ENCODE measurements at places on chromosomes 1 and 21.

GRCh38 chr1:94538243-94538827, 3.2 kb downstream of the F3 start:
- DNase-seq = no peak

GRCh38 chr21:36113647-36114428, 21.0 kb upstream of the CBR3 start:
- DNase-seq = no peak

- DNase-seq = no peak
These were observed 4.8 kb upstream of the RPE65 start for GRCh38 chr1:68454534-68454933.

- no peak for DNase-seq
These were observed 75.1 kb downstream of the UCHL5 start for GRCh38 chr1:192984080-192984479.

DNA sequence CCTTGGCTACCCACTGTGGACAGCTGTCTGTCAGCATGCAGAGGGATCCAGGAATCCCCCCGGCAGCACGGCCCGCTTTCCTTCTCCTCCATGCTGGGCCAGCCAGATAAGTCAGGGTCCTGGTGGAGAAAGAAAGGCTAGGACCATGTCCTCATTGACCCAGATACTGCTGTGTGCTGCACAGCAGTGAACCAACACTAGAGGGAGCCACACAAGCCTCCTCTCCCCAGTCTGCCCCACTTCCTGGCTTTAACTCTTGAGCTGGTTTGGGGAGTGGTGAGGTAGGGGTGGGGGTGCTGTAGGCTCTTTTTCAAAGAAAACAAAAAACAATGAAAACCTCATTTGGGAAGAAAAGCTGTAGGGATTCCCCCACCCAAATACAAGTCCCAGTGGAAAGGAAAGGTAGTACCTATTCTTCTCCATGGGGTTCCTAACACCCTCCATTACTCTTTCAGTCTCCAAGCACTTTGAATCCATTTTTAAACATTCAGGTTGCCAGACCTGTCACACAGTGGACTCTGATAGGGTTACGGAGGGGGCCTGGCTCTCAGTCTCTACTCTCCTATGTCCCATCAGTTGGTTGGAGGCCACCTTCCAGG, 84.9 kb upstream of the CD1D start:
- no peak for DNase-seq

DNA sequence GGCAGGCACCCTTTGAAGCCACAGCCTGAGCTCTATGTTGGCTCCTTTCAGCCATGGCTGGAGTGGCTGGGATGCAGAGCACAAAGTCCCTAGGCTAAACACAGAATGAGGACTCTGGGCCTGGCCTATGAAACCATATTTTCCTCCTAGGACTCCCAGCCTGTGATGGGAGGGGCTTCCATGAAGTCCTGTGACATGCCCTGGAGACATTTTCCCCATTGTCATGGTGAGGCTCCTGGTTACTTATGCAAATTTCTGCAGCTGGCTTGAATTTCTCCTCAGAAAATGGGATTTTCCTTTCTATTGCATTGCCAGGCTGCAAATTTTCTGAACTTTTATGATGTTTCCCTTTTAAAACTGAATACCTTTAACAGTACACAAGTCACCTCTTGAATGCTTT, 61.3 kb downstream of the VCAM1 start:
- DNase-seq = no peak

- DNase-seq = no peak
These were observed 302.7 kb downstream of the DUSP10 start for GRCh38 chr1:221439008-221439746.

GRCh38 chr1:182299728-182300616, 91.6 kb downstream of the GLUL start:
- no peak for DNase-seq

- no peak for DNase-seq
These were observed 13.6 kb downstream of the YTHDF2 start for GRCh38 chr1:28750330-28750729.

DNA sequence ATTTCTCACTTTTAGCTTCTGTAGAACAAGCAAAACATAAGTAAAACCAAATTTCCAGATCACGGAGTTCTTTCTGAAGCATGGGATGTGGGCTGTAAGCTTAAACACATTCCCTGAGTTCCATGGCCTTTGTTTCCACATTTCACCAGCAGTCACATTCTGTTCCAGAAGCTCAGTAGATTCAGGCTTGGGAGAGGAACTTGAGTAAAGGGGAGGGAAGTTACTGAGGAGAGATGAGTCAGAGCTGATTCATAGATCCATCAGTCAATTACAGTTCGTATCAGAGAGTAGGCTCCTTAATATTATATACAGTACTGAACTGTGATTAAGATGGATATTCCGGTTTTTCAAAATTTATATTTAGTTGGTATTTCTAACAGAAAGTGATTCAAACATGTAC, 614.3 kb downstream of the NCAM2 start:
- DNase-seq = no peak

DNA sequence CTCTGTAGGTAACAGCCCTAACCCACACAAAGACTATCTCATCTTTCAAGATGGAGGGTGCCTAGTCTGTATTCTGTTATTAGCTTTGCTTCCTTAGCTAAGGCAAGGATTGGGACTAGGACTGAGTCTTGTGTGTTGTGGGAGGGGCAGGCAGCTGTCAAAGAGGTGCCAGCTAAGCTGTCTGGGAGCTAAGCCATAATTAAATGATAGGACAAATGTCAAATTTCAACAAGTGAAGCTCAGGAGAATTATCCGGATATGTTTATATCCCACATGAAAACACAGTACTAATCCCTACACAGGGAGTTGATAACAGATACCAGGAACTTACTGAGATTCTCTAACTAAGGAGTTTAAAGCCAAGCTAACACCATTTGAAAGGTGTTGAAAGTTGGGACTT, 70.5 kb upstream of the NGF start:
- no peak for DNase-seq

- no peak for DNase-seq
These were observed 84.4 kb upstream of the JAK1 start for GRCh38 chr1:65050735-65051134.

GRCh38 chr1:96513136-96513535, 208.4 kb upstream of the PTBP2 start:
- DNase-seq = no peak

DNA sequence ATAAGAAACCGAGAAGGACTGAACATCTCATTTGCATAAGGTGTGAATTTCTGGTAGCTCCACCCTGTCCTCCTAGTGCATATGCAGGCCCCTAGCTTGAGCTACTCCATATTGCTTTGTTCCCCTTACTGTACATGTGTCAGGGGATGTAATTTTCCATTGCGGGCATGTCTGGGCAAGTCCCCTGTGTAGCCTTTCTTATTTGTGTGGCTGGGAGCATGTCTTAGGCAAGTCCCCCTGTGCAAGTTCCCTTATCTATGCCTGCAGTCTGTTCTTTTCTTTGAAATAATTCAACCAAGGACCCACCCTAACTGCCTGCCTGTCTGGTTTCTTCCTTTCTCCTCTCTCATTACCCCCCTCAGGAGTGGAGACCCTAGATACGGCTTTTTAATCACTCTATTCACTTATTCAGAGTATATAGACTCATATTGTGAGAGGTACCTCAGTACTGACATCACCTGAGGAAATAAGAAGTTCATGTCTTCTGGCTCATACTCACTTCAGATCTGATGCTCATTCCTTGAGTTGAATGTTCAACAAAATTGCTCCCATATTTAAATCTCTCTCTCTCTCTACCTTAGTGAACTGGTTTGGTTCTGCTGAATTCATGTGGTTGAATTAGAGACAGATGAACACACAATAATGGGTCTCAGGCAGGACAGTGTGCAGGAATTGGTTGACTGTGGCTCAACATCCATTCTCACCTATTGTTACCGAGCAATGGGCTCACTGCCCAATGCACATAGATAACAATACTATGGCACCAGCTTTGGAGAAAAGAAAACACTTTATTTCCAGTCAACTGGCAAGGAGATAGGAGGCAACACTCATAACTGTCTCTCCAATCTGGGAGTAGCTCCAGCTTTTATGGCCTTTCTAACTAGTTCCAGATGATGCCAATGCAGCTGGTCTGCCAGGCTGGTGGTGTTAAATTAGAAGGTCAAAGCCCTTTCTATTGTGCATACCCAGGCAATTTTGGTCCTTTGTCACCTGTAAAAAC, 27.9 kb upstream of the NPL start:
- DNase-seq = no peak

DNA sequence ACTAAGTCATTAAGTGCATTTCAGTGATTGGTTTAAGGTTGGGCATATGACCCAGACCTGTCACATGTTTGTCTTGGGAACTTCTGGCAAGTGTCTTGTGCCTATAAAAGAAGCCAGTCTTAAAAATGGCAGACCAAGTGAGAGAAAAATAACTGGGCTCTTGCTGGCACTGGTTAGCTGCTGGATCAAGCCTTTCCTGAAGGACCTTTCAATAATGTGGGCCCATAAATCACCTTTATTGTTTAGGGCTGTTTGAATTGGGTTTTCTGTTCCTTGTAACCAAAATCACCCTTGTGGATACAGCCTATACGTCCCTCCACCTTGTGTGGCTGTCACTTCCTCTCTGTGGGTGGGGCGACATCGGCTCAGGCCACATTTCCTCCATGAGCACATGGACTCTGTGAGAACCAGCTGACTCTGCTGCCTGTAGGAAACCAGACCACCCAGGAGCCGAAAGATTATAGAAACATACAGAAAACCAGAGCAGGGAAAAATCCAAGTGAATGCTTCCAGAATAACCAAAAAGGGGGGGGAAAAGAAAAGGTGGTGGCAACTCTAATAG, 25.6 kb upstream of the WNT4 start:
- no peak for DNase-seq

GRCh38 chr1:186653312-186653711, 26.9 kb downstream of the PTGS2 start:
- DNase-seq = no peak

GRCh38 chr1:181504399-181504842, 21.1 kb downstream of the CACNA1E start:
- no peak for DNase-seq

GRCh38 chr1:36349241-36349671, 25.8 kb upstream of the EVA1B start:
- no peak for DNase-seq

DNA sequence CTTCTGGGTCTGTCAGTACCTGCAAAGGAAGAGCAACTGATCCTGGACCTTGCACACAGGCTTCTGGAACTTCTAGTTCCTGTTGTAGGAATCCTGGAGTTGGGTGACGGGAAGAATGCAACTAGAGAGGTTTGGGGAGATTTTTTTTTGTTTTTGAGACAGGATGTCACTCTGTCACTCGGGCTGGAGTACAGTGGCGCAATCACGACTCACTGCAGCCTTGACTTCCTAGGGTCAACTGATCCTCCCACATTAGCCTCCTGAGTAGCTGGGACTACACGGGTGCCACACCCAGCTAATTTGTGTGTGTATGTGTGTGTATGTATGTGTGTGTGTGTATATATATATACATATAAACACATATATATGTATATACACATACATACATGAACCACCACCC, 18.8 kb downstream of the ENTREP3 start:
- no peak for DNase-seq

- DNase-seq = no peak
These were observed 814 bp downstream of the MTARC2 start for GRCh38 chr1:220748936-220749335.

DNA sequence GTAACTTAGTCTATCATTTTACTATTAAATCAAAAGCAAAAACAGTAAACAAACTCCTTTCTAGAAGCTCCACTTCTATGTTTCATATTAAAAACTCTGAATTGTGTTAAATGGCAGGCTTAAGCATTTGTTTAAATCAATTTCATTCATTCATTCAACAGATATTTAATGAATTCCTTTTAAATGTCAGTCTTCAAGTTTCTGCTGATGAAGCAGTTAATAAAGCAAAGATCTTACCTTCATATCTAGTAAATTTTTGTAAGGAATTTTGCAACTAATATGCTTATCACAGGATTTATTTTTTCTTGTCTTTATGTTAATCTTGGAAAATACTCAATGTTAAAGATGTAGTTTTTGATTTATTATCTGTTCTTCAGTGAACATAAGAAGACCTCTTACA, 54.1 kb upstream of the RGS18 start:
- no peak for DNase-seq

GRCh38 chr1:166947398-166948043, 27.8 kb downstream of the ILDR2 start:
- DNase-seq = no peak

DNA sequence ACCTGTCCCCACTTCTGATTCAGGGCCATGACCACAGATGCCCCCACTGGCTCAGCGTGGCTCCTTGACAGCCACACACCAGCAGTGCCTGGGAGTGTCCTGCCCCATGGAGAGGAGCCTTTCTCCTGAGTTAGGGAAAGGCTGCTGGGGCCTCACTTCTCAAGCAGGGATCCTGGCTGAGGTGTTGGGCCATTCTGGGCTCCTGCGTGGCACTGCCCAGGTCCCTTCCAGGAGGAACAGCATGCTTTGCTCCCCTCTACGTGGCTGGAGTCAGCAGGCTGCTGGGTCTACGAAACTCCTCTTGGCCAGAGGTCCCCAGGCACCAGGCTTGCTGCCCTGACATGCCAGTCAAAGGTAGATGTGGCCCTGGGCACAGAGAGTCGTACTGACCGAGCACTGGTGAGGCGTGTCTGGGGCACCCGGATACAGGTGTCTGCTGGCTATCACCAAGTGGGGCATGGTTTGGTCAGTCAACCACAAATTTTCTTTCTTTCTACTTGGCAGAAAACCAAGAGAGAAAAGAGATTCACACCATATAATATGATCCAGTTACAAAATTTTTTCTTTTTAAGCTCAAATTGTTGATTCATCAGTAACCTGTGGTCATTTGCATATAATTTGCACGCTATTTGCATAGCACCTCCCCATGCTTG, 4.1 kb downstream of the ADORA1 start:
- DNase-seq = no peak

DNA sequence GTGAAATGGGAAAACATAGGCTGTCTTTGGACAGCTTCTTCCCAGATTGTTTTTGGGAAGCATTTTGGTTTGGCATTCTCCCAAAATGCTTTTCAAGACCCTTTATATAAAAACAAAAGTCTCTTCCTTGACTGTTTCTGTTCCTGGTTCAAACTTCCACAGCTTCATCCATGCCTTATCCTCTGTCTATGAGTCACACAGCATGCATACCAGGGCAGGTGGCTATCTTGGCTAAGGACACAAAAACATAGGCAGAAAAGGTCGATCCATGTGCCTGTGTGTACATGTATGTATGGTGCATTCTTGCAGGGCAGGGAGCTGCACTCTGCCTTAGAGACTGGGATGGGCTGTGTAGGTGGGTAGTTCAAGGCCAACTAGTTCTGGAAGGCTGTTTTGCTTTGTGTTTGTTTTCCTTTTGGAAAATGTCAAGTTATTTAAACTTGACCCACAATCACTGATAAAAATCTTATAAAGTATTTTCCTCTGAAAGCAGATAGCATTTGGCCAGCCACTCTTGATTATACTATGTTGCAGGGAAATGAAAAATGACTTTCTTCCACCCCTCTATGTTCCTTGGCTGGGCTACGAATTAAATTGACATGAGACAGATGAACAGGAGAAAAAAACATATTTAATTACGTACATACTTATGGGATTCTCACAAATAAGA, 437.0 kb downstream of the SIPA1L2 start:
- DNase-seq = no peak

- DNase-seq = no peak
These were observed 25.1 kb downstream of the NENF start for GRCh38 chr1:212457740-212458338.

Measured in LNCaP clone FGC (cell line).